CD4-positive, alpha-beta T cell (primary cell): ENCODE measurements at places on chromosomes 7 and 10.
A peak's percentile ranks its signal among the peaks of the same experiment; 100 is the strongest.

GRCh38 chr7:14158111-14158510 is 168.6 kb upstream of the ETV1 start:
- no peak for DNase-seq

- DNase-seq, result no peak
Measured at GRCh38 chr7:50656141-50656895, 91.1 kb upstream of the DDC start.

DNA sequence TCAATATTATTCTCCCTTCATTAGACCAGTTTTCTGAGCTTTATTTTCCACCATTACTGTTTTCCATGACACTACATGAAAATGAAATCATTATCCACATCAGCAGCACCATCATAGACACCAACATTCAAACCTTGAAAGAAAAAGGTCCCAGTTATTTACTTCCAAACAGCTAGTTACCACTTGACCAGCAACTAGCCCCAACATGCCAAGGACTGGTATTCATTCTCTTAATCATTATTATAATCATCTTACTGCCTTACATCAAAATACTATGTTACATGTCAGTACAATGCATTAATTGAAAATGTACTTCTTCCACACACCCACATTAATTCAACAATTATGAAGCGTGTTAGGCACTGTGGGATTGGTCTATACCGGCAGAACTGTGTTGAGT is 199.4 kb downstream of the TSPAN12 start:
- no peak for DNase-seq

- no peak for DNase-seq
Measured at GRCh38 chr7:74006451-74007241, 21.3 kb upstream of the ELN start.

GRCh38 chr10:64148607-64149006 is 627.4 kb downstream of the REEP3 start:
- no peak for DNase-seq

- no peak for DNase-seq
Measured at GRCh38 chr7:142063551-142064442, 47.7 kb upstream of the MGAM2 start.

- DNase-seq, result peak; percentile 25
Measured at GRCh38 chr7:29345590-29345989, 151.0 kb downstream of the CHN2 start.

- DNase-seq, result no peak
Measured at GRCh38 chr7:98913612-98914011, 35.3 kb downstream of the TRRAP start.

DNA sequence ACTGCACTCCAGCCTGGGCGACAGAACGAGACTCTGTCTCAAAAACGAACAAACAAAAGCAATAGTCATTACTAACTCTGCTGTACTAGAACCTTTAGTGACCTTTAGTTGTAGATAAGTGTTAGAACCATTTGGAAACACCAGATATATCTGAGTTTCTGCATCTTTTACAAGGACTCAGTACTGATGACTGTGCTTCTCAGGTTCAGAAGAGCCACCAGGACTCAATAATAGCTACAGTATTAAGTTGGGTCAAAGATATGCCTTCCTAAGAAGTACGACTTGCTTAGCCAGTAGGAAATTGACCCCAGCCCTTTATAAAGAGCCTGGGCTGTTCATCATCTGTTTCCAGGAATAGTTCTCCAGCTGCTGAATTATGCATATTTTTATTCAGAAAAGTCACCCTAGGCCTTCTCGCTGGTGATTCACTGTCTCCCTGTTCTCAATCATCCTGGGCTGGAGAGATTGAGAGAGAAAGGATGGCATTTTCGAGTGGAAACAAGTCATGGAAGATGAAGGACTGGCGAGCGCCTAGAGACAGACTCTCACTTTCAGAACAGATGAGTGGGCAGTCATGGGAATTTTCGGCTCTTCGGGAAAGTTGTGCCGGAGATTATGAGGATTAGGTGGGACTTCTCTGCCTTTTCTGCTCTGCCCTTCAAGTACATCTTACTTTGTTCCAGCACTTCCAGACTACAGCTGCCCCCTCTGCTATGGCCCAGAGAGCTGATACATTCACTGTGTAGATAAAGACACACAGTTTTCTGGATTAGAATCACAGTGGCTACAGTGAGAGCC is 316.1 kb downstream of the CCDC3 start:
- no peak for DNase-seq

- DNase-seq, result no peak
Measured at GRCh38 chr10:58237014-58237834, 30.5 kb downstream of the IPMK start.

GRCh38 chr10:68902382-68902781 is 1.3 kb downstream of the DDX50 start:
- no peak for DNase-seq

DNA sequence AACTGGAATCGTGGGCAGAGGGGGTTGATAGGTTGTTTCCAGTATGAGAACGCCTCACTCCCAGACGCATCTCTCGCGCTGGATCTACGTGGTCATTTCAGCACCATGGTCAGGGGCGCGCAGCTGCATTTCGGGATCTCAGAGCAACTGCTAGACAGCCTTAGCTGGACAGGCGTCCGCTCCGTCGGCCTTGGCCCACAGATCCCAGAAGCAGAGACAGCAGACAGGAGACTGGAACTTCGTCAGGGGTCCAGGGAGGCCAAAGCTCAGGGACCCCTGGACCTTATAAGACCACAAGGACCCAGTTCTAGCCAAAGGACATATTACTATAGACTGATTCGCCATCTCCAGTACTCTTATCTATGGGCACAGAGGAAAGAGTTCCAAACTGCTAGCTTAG is 5.3 kb downstream of the NEUROG3 start:
- peak; percentile 9 for DNase-seq

GRCh38 chr7:105802604-105803428 is 73.6 kb downstream of the ATXN7L1 start:
- no peak for DNase-seq

DNA sequence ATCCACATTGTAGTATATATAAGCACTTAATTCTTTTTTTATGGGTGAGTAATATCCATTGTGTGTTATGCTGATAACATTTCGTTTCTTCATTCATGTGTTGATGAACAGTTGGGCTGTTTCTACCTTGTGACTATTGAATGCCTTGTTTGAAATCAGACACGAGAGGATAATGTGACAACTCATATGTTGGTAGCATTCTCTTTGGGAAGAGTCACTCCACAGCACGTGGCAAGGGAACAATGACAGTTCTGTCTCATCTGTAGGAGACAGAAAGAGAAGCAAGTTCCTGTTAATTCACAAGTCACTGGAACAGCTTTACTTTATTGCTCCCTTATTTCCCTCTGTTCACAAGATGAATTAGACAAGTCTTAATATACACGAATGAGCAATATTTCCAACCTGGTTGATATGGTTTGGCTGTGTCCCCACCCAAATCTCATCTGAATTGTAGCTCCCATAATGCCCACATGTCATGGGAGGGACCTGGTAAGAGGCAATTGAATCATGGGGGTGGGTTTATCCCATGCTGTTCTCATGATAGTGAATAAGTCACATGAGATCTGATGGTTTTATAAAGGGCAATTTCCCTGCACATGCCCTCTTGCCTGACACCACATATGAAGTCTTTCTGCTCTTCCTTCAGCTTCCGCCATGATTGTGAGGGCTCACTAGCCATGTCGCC is 125.3 kb downstream of the SEC23IP start:
- DNase-seq, result no peak

DNA sequence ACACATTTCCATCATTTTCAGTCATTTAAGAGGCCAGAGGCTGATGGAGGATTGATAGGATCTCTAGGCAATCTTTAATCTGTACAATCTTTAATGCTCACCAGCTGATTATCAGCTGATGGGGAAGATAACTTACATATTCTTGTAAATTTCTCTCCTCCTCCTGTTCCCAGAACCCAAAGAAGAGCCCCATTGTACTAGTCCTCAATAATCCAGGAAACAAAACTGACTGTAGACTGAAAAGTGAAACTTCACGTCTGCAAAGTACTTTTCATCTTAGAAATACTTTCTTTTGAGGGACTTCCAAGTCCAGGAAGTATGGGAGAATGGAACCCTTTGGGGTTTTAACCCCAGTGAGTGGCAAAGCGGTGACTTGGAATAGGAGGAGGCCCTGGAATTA is 283.3 kb downstream of the FRMD4A start:
- DNase-seq, result no peak

DNA sequence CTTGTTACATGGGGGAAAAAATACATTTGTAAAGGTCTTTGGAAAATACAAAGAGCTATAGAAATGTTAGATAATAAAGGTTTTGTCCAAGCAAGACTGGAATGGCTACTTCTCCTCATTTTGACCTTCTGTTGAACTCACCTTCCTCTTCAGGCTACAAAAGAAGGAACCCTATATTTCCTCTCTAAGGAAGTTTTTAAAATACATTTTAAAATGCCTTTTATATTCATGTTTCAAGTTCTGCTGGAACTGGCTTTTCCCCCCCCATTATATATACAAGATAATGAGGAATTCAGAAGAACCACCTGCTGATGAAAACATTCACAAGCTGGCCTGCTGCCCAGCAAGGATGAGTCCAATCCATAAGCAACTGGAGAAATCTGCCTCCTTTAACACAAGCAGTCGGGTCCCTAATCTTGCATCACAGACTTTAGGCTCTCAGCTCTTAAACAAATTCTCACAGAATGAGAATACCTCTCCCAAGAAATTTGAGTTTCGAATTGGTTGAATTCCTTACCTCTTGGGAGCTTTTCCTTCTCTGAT is 44.6 kb downstream of the MTERF1 start:
- DNase-seq, result no peak

DNA sequence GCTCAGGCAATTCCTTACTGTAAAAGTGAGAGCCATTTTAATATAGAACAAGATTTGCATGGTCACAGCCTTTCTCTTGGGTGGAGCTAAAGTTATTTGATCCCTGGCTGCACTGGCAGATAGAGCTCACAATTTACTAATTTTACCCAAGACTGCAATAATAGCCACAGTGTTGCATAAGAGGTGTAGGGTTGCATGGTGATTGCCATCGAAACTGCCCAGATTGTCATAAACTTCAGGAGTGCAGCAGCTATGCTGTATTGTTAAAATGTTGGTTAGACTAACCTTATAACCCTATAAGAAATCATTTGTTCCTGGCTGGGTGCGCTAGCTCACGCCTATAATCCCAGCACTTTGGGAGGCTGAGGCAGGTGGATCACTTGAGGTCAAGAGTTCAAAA is 50.0 kb downstream of the VCL start:
- DNase-seq, result no peak
